ENCODE measurements at places on chromosomes 3 and 15.

GRCh38 chr3:150068440-150069153 lies 97.9 kb upstream of the PFN2 start:
- no peak for DNase-seq

- DNase-seq: no peak
Measured at GRCh38 chr15:58459560-58459959, 27.8 kb downstream of the LIPC start.

- no peak for DNase-seq
Measured at GRCh38 chr15:97875025-97875512, 85.4 kb upstream of the ARRDC4 start.

GRCh38 chr3:15339786-15340215 lies 7.4 kb upstream of the SH3BP5 start:
- DNase-seq: no peak
